ENCODE measurements at places on chromosomes 16 and 17.
A peak's percentile ranks its signal among the peaks of the same experiment; 100 is the strongest.

- no peak for DNase-seq
Observed at GRCh38 chr16:77234611-77235010, 35.4 kb downstream of the SYCE1L start.

- no peak for DNase-seq
Observed at GRCh38 chr17:28372203-28372944, 880 bp downstream of the SARM1 start.

- DNase-seq: no peak
Observed at GRCh38 chr17:61161615-61162134, 238.0 kb upstream of the TBX2 start.

GRCh38 chr17:75079023-75079373 is 8.8 kb upstream of the SLC16A5 start:
- no peak for DNase-seq

GRCh38 chr17:2392252-2393173 is 8.3 kb downstream of the MNT start:
- peak; percentile 95 for DNase-seq

GRCh38 chr17:81723651-81724209 is 11.6 kb downstream of the SLC25A10 start:
- no peak for DNase-seq

GRCh38 chr17:68302666-68303065 is 11.4 kb downstream of the ARSG start:
- DNase-seq: no peak

- no peak for DNase-seq
Observed at GRCh38 chr16:79982361-79982760, 381.8 kb upstream of the MAF start.

GRCh38 chr16:20411055-20411454 is 1.7 kb downstream of the ACSM5 start:
- no peak for DNase-seq

DNA sequence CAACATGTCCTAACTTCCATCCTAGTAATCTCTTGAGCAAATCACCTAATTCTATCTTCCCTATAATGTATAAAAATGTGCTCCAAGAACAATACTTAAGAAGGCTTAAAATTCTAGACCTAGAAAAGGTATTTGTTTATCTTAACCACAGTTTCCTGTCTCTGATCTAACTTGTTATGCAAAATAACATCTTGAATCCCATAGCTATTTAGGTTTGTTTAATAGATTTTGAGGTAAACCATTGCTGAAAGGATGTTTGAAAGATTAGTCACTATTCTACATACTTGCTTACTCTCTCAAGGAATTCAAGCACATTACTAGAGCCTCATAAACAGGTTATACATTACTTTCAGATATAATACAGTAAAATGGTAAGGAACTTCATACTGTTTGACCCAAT is 13.0 kb downstream of the CA10 start:
- no peak for DNase-seq

DNA sequence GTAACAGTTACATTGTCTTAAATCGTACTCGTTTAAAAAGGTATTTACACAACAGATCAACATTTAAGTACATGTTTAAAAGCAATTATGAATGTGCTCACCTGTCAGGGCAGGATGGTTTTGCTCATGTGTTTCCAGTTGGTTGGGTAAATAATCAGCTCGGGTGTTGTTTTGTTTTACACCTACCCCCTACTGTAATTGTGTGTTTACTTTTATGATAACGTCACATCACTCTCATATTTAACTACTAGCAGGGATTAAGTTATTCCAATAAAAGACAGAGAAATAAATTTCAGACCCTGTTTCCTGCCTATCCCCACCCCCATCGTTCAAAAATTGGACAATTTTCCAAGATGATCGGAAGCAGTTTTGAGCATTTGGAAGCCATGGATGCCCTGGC is 390.2 kb downstream of the SEC14L1 start:
- DNase-seq: no peak

DNA sequence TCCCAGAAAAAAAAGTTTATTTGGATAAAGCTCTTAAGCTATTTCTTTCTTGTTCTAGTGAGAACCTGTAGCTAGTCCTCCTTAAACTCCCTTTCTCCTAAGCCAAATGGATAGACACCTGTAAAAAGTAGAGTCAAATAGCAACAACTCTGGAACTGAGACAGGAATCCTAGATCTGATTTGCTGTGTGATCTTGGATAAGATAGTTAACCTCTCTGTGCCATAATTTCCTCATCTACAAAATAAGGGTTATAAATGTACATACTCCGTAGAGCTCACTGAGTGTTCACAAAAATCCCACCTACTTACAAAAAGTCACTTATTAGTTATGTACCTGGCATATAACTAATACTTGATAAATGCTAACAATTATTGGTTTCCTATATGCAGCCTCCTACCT is 270.3 kb downstream of the ABCC12 start:
- DNase-seq: no peak

GRCh38 chr17:11578998-11579397 is 19.3 kb upstream of the DNAH9 start:
- no peak for DNase-seq

GRCh38 chr17:47072886-47073285 is 93.8 kb upstream of the RPRML start:
- DNase-seq: no peak

- DNase-seq: no peak
Observed at GRCh38 chr17:14320734-14321475, 20.0 kb downstream of the HS3ST3B1 start.

GRCh38 chr16:55030944-55031343 is 100.3 kb downstream of the IRX5 start:
- no peak for DNase-seq

DNA sequence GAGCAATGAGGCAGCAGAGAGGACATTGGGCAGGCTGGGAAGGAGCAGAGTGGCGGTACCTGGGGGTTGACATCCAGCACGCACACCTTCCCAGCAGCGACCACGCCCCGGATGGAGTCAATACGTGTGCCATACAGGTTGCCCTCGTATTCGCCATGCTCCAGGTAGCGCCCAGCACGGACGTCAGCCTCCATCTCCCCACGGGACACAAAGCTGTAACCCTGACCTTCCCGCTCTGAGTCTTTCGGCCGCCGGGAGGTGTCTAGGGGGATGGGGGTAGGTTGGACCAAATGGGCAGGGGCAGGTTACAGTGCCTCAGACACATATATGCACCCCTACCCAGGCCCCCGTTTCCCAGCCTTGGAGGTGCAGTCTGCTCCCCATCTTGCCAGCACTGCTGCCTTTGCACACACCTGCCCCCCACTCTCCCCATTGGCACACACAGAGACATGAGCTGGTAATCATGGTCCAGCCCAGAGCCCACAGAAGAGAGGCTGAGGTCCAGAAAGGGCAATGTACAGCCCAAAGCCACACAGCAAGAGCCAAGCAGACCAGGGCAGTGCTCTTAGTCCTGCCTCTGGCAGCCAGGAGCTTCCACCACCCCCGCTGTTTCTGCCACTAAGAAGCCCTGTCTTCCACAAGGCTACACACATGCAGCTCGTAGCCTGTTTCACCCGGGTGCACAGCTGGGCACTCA is 27.5 kb downstream of the MPP2 start:
- DNase-seq: no peak

DNA sequence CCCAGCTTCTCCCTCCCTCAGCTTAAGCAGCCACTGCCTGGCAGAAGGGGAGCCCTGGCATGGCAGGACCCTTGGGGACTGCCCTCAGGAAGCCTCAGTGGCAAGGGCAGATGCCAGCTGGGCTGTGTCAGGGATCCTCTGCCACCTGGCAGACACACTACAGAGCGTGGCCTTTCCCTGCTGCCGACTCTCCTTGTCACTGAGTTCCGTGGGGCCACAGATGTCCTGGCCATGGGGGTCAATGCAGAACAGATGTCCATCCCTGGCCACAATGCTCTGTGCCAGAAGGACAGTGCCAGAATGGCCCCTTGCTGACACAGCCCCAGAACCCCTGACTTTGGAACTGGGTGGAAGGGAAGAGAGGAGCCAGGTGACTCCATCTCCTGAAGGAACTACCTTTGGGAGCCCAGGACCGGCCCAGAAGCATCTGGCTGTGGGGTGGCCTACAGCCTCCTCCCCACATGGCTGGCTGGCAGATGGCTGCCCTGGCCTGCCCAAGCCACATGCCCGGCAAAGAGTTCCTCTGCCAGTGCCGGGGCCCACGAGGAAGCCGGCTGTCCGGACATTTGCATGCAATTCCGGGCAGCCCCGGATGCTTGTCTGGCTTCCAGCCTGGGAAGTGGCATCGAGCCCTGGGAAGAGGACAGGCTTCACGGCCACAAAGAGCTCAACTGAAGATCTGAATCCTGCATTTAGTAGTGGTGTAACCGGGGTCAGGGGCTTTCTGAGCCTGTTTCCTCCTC is 24.1 kb downstream of the NPTX1 start:
- no peak for DNase-seq

DNA sequence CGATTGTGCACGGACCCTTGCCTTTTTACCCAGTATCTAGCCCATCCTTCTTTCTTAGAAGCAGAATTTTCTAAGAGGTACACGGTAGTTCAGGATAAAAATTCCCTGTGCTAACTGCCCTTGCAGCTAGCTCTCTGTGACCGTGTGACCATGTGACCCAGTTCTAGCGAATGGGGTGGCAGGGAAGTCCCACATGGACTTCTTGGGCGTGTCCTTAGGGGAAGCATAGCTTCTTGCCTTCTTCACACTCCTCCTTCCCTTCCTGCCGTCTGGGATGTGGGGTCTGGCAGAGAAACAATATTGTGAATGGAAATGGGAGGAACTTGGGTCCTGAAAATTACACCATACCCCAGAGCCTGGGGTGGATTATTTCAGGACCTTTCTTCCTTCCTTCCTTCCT is 670.7 kb downstream of the MAF start:
- DNase-seq: no peak

- no peak for DNase-seq
Observed at GRCh38 chr17:76862494-76862893, 5.7 kb upstream of the MGAT5B start.

DNA sequence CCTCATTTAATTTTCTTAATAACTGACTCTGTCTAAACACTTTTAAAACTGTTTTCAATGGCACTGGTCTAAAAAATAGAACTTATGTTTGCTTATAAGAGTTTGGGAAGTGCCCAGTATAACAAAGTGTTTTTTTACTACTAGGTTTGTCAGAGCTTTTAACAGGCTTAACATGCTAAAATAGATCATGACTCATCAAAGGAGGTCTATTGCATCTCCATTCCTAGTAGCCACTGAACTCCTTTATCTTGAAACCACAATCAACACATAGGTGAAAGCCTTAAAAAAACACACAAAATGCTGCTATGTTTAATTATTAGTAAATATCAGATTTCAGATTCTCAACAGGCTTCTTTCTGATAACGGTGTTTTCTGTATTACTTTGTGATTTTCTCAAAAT is 196.4 kb upstream of the KIF2B start:
- DNase-seq: no peak

DNA sequence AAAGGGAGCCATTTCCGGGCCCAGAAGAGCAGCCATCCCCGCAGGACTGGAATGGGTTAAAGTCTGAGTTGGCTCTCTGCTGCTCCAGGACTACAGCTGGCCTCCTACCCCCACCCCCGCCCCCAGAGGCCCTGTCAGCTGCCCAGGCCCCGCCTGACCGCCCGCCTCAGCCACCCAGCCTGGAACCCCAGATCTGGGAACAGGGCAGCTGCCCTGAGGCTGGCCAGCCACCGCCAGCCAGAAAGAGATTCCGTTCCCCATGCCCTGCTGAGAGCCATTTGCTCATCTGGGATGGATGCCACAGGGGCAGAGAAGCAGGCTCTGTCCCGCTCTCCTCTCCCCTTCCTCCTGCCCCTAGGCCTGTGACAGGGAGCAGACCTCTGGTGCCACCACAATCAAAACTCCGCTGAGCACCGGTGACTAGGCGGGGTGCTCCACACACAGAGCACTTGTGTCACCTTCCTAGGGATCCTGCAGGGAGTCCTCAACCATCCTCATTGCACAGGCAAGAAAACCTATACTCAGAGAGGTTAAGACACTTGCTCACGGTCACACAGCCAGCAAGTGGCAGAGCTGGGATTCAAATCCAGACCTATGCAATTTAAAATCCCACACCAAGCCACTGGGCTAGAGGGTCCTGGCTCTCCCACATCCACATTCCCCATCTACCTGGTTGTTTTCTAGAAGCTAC is 44.1 kb downstream of the ZNF423 start:
- no peak for DNase-seq

- no peak for DNase-seq
Observed at GRCh38 chr17:81130385-81131361, 34.6 kb upstream of the PVALEF start.

GRCh38 chr17:29807520-29808361 is 122.3 kb downstream of the SSH2 start:
- DNase-seq: peak; percentile 41

DNA sequence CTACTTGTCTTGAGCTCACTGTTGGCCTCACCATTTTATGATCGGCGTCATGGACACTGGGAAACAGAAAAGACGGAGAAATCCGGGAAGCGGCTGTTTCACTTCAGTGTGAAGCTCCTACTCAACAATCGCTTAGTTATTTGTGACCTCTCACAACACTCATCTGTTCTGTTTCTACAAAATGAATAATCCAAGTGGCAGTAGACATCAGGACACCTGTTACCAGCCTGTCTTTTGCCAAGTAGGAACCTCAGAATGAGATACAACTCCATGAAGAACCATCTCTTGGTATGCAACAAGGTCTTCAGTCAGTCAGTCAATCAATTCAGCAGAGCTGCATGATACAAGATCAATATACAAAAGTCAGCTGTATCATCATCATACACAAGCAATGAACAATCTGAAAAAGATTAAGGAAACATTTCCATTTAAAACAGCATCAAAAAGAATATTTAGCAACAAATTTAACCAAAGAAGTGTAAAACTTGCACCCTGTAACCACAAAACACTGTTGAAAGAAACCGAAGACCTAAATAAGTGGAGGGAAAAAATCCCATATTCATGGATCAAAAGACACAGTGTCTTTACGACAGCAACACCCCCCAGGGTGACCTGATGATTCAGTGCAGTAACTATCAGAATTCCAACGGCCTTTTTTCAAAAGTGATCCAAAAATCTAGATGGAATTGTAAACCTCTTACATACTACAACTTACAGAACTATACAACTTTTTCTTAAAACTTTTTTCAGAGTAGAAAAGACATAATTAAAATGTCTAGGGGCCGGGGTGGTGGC is 63.4 kb downstream of the ANKRD11 start:
- no peak for DNase-seq

DNA sequence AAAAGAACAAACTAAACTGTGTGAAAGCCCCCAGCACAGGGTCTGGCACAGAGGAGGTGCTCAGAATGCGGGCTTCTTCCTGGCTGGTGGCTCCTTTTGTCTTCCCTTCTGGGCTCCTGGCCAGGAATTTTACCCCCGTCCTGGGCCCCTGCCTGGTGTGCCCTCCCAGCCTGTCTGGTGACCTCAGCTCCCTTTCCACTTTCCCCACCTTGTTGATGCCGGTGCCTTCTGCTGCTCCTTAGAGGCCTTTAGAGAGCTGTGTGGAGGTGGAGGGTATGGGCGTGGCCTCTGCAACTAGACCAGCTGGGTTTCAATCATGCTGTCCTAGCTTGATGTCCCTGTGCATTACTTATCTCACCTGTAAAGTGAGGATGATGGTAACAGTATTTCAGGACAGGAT is 16.8 kb downstream of the PIRT start:
- no peak for DNase-seq

- DNase-seq: no peak
Observed at GRCh38 chr16:28293601-28293960, 1.3 kb downstream of the SBK1 start.

GRCh38 chr16:84840687-84841627 is 21.2 kb downstream of the CRISPLD2 start:
- DNase-seq: no peak

GRCh38 chr17:10579270-10579669 is 29.8 kb upstream of the MYH2 start:
- DNase-seq: no peak

Measured in stimulated activated CD8-positive, alpha-beta memory T cell treated with anti-CD3 and anti-CD28 coated beads, Interleukin-7, amount 100 ng/mL, for 24 hours (primary cell).